ENCODE measurements at places on chromosomes 6 and 20.

GRCh38 chr6:11244387-11245126 is 12.1 kb upstream of the NEDD9 start:
- no peak for DNase-seq

DNA sequence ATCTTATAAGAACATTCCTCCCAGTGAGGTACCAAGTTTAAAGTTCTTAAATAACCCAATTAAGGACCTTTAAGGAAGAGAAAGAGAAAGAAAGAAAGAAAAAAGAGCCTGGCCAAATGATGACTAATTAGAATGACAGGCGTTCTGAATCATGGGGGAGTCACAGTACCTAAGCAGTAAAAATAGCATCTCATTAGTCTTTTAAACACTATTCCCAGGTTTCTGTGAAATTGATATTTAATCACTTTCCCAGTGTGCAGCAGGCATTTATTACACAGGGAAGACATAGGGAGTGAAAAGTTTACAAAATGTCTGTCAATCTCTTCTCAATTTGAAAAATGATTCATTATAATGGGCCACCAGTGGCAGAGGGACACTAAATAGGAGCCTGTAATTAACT is 251.4 kb upstream of the MANEA start:
- DNase-seq, result no peak

- no peak for DNase-seq
Observed at GRCh38 chr20:19560881-19561480, 197.1 kb upstream of the RIN2 start.

DNA sequence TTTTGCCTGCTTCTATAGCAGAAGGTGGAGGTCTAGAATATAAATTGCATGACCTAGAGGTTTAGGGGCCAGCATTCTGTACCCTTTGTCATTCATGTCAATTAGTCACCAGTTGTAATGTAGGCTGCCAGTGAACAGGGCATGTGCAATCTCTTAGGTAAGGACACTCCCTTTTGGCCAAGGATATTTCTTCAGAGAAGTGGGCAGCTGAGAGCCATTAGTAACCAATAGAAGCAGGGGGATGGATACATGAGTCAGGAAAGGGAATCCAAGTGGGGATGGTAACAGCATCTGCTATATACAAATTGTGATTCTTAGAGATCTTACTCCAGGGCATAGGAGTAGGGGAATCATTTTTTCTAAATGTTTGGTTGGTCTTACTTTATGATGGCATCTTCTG is 494.2 kb upstream of the JAG1 start:
- DNase-seq, result no peak

- DNase-seq, result no peak
Observed at GRCh38 chr6:85662251-85662650, 19.6 kb upstream of the SYNCRIP start.

GRCh38 chr6:116476002-116476678 is 15.0 kb downstream of the CALHM6 start:
- no peak for DNase-seq

All from stimulated activated CD4-positive, alpha-beta T cell treated with anti-CD3 and anti-CD28 coated beads, TNF-alpha, amount 100 ng/mL, for 24 hours (primary cell).